ENCODE measurements at places on chromosomes 11 and 22. TPM values are rescaled to one million over a fixed set of nuclear protein-coding genes. Genes with fewer than 3 reads are reported as not detected.

DNA sequence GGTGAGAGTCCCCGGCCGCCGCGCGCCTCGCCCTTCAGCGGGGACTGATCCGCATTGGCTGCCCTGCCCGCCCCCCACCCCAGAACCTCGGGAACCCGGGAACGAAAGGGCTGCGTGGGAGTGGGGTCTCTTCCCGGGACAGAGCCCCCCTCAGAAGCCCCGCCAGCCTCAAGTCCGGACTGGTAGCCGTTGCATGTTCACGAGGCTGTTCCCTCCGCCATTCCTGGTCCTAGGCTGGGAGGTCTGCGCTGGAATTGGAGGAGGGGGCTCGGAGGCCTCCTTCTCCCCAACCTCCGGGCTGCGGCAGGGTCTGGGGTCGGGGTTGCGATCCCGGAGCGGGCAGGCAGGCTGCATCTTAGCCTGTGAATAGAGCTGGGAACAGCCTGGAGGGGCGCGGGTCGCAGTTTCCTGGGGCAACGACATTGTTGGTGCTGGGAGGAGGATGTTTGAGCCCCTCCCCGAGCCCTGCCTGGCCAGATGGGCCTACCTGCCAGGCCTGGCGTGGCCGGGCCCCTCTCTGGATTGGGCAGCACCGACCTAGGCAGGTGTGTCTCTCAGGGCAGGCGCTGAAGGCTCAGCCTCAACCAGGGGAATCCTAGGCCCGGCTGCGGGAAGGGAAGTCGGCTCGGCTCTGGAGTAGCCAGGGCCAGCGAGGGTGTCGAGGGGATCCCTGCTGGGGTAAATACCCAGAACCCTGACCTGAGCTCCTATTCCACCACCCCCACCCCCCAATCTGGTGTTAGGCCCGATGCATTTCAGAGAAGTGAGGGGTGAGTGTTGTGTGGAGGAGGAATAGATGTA is 670 bp downstream of the MAPK8IP1 start:
- no peak for DNase-seq

DNA sequence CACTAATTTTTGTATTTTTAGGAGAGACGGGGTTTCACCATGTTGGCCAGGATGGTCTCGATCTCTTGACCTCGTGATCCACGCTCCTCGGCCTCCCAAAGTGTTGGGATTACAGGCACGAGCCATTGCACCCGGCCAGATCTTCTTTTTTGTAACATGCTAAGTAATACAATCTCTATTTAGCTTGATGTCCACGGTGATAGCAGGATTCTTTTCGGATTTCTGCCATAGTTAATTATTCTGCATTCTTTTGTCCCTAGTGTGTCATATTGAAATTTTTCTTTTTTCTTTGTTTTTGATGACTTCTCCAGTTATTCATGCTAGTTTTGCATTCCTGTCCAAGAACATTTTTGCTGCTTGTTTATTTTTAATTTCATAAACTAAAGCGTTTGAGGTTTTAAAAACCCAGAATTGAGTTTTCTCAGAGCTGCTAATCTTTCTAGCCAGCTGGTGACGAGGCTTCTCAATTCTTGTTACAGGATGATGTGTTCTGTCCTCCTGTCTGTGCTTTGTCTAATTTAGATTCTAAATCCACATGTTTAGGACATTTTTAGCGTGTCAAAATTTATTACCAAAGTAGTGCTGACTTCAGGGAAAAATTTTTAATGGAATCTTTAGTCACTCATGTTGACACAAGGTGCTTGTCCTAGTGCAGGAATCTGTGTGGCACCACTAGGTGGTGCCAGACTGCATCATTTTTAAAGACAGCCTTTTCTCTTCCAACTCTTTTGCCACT is 21.8 kb downstream of the NF2 start:
- peak; percentile 82 for DNase-seq

- DNase-seq, result no peak
These were observed 273.4 kb downstream of the FAM76B start for GRCh38 chr11:95516175-95516574.

- no peak for DNase-seq
These were observed 28.5 kb downstream of the RPUSD4 start for GRCh38 chr11:126182787-126183445.

DNA sequence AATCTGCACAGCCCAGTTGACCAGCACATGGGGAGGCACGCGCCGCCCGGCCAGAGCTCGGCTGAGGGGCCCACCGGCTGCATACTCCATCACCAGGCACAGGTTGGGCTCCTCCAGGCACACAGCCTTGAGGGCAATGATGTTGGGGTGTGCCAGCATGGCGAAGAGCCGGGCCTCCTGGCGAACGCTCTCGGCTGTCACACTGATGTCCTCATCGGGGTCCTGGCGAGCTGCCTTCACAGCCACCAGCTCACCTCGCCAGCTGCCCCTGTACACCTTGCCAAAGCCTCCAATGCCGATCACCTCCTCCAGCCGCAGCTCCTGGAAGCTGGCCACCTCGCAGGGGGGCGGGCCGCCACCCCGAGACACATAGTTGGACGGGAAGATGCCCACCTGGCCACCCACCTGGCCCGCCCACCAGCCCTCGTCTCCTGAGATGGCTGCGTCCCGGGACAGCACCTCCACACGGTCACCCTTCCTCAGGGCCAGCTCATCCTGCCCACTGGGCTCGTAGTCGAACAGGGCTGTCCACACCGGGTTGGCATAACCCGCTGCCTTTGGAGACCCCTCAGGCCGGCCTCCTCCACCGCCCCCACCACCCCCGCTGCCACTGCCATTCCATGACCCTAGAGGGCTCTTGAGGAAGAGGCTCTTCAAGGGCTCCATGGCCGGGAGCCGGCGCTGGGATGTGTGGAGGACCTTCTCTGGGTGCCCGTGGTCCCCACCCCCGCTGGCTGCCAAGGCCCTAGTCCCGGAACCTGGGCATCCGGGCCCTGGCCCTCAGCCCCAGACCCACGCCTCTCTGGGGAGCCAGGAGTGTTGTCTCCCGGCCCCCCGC is 711 bp downstream of the MAP3K11 start:
- no peak for DNase-seq

DNA sequence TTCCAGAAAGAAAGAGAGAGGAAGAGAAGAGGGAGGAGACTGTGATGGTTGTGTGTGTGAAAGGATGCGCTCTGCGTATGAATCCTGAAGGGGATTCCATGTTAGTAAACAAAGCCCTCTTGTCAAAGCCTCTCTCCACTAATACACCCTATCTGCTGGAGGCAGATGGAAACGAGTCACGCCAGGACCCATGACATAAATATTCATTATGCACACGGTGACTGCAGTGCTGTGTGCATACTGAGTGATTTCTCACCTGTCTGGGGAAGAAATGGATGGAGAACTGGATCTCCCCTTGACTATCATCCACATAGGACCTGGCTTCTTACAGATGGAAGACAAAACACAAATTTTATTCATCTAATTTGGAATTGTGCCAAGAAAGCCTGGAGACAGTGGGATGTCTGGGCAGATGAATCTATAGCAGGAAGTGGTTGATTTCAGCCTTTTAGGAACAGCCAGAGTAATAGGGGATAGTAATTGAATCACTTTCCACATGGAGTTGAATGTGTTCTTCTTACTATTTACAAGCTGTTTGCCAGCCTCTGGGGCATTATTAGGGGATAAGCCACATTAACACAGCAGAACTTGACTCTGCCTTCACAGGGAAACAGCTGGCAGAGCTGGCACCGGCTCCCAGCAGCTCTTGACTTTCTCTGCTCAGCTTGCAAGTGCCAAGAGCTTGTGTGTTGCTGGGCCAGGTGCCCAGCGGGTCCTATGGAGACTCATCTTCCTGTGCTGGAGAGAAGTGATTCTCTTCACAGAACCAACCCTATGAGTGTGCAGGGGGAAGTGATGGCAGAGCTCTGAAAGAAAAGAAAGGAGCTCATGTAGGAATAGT is 9.0 kb downstream of the MTNR1B start:
- peak; percentile 89 for DNase-seq

- DNase-seq, result no peak
These were observed 103.8 kb downstream of the ZNF280B start for GRCh38 chr22:22404598-22405284.

DNA sequence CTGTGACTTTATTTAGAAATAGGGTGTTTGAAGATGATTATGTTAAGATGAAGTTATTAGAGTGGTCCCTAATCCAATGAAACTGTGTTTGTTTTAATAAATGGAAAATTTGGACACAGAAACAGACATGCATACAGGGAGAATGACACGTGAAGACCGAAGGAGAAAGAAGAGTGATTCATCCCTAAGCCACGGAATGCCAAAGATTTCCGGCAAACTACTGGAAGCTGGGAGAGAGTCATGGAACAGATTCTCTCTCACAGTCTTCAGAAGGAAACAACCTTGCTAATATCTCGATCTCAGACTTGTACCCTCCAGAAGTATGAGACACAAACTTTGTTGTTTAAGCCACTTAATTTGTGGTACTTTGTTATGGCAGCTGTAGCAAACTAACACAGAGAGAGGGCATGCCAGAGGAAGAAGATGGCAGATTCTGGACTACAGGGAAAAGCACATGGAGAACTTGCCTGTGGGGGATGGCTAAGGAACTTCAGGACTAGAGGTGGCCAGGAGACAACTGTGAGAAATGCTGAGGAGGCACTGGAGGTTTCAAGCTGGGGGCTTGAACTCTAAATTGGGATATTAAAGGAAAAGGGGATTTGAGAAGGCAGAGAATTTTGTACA is 733.5 kb upstream of the CCDC90B start:
- peak; percentile 34 for DNase-seq

GRCh38 chr11:8739309-8739793 is 56.8 kb downstream of the RPL27A start:
- DNase-seq, result no peak

DNA sequence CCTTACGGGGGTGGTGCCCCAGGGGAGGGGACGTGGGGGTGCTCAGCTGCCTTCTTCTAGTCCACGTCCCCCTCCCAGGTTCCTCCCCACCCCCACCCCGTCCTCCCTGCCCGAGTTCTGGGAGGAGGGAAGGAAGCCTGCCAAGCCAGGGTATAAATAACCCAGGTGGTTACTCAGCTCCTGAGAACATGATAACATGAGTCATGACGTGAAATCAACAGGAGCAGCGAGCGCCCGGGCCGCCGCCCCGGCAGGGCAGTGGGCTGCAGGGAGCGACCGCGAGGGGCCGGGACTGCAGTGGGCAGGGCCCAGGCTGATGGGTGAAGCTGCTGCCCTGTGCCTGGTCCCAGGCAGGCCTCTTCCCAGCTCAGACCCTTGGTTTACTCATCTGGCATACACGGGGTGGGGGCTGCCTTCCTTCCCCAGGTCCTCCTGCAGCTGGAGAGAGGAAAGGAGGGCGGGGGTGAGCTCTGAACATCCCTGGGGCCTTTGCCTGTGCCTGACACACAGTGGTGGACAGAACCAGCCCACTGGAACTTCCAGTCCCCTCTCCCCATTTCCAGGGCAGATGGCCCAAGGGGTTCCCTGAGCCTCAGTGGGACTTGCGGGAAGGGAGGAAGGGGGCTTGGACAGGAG is 8.8 kb upstream of the PDGFB start:
- DNase-seq, result peak; percentile 77

DNA sequence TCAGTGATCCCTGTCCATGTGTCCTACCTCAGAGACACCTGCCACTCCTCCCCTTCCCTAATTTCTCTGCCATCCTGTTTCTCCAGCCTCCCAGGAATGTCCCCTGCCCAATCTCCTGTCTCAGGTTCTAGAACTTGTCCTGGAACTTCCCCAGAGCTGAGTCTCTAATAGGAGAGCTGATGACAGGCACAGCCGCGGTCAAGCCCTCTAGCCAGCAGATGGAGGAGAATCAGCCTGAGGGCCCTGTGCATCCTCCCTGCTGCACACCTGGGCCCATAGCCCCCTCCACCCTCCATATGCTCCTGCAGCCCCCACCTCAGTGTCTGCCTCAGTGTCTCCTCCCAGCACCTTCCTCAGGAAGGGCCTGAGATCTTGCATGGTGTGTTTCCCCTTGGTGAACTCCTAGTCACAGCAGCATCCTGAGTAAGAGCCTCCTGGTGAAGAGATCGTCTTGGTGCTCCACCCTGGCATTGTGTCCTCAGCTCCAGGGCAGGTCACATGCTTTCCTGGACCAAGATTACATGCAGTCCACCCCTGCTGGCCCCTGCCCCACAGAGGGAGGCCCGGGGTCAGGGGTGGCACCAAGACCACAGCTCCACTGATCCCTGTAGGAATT is 43.9 kb upstream of the VPREB1 start:
- no peak for DNase-seq

DNA sequence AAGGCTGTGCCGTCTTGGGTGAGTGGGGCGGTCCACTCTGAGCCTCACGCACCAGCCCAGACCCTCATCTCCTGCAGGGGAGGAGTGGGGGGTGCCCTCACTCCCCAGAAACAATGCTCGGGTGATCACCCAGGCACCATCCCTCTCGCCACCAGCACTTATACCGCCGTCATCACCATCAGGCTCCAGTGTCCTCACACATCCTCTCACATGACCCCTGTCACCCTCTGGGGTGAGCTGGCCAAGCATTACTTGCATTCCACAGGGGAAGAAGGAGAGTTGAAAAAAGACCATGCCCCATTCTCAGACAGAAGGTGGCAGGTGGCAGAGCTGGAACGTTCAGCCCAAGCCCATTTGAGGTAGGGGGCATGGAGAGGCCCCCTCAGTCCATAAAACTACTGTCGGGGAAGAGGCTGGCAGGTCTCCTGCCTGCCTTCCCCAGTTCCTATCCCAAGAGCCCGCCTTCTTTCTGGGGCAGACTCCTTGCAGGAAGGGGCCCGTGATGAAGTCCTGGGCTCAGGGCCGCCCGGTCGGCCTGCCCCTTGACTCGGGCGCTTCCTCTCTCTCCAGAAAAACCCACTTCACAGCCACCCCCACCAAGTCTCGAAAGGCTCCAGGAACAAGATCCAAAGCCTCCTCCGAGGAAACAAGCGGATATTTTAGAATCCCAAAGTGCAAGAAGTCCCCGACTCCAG is 153.3 kb downstream of the DSCAML1 start:
- no peak for DNase-seq

DNA sequence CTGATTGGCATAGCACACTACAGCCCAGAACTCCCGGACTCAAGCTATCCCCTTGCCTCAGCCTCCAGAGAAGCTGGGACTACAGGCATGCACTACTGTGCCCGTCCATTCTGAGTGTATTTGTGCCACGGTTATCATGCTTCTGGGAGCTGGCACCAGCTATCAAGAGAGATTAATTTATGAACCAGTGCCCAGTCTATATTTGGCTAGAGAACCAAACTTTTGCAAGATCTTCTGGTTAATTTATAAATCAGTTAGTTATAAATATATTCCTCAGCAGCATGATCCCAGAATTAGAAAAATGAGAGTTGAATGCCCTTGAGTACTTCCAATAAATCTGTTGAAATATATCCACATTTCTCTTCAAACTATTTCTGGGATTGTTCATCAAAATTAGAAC is 67.5 kb upstream of the OR5AN1 start:
- DNase-seq, result no peak

SGSM1 gene
- total RNA-seq, result not detected

SORL1 gene
- total RNA-seq, result 0.26 TPM

SYT8 gene
- total RNA-seq, result 0.13 TPM

KCNC1 gene
- 0.13 TPM for total RNA-seq

OR51B4 gene
- not detected for total RNA-seq

Measured in LHCN-M2 (cell line).